Fibroblast of lung (primary cell): ENCODE measurements at places on chromosomes 12 and 14. TPM values are rescaled to one million over a fixed set of nuclear protein-coding genes. Genes with fewer than 3 reads are reported as not detected.

DNA sequence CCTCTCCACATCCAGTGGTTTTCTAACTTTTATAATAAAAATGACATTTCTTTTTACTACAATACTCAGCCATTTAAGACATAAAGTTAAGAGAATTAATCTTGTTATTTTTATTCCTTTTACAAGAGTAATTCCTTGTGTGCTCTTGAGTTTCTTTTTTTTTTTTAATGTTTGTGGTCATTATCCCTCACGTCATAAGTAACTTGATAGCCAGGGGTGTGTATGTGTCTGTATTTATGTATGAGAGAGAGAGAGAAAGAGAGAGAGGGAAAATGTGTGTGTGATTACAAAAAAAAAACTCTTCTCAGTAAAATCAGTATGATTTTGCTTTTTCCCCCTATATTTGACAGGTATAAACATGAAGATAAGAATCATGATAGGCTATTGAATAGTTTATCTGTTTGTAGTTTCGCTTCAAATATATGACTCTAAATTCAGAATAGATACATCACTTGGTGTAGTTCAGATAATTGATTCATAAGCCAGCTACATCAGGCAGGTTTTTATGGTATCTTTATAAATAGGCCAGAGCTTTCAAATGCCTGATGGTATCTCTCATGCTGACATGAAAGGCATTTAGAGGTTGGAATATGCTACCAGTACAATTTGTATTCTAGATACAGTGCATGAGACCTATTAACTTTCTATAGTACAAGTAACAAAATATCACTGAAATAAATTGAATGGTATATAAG is 34.9 kb downstream of the RERGL start:
- DNase-seq, result no peak

- DNase-seq, result peak; percentile 12
Observed at GRCh38 chr12:31117203-31118011, 43.7 kb downstream of the DDX11 start.

DNA sequence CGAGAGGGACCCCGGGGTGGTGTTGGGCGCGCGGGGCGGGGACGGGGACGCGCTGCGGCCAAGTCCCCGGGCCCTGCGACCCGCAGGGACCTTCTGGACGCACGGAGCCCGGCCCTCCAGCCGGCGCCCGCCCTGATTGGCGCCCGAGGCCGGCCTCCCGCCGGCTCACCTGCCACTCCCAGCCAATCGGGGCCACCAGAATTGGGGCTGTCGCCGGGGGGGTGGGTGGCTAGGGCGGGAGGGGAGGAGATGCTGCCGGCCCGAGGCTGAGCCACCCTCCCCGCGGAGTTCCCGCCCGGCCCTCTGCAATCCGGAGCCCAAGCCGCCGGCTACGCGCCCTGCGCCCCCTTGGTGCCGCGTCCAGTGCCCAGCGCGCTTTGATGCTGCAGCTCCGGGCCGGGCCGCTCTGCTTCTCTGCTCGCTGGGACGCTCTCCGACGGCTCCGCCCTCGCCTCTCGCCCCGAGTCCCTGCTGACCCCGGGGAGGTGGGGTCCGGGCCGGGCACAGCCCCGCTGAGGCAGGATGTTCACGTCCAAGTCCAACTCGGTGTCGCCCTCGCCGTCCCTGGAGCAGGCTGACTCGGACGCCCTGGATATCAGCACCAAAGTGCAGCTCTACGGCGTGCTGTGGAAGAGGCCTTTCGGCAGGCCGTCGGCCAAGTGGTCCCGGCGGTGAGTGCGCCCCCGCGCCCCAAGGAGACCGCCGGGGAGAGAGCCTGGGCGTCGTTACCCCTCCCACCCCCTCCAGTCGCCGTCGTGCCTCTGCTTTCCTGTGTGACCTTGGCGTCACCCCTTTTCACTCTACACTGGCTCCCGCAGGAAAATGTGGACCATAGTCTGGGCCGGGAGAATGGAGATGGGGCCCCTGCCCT is at the start of gene PLEKHD1:
Gene PLEKHD1 (plus strand): TSS at position 285 of the 871 bp plus-strand sequence. CDS start 238 bp downstream, at position 523.
- no peak for DNase-seq

ADCY6 gene
- 34.7 and 53.2 TPM in 2 replicates for total RNA-seq

GRCh38 chr12:109999649-109999971 is 380 bp downstream of the ANKRD13A start:
- no peak for DNase-seq

DNA sequence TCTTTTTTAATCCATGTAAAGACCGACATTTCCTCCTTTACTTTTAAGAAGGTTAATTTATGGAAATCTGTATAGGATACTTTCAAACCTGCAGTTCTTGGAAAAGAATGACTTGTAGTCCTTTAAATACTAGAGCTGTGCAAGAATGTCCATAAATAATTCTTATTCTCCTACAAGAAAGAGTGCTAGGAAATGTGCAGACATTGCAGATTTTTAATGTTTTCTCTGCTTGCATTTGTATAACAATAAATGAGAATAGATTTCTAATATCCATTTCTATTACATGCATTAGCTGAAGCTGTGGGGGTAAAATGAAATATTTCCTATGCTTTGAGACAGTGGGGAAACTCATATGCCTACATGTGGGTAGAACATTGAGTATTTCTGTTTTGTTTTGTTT is 607.2 kb upstream of the NOVA1 start:
- DNase-seq, result no peak

GRCh38 chr12:122949405-122949804 is 16.9 kb downstream of the ABCB9 start:
- DNase-seq, result no peak

DNA sequence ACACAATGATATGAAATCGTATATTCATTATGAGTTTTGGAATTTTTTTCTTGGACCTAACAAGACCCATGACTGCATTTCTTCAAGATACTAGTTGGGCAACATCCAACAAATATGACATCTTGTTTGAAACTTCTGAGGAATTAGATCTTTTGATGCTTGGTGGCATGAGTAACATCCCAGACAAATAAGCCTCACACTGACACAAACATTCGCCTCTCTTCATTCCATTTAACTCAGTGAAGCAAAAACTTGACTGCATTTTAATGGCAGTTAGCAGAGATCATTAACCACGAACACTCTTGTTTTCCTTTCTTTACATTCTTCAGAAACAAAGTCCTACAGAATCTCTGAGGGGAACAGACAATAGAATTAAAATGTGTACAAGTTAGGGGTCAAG is 758.3 kb downstream of the C12orf50 start:
- peak; percentile 35 for DNase-seq

GRCh38 chr12:94628819-94629472 is 21.4 kb downstream of the TMCC3 start:
- no peak for DNase-seq

- no peak for DNase-seq
Observed at GRCh38 chr12:6434205-6435140, 10.3 kb upstream of the CD27 start.

KCNMB4 gene
- 0.33 and 0.51 TPM in 2 replicates for total RNA-seq

GRCh38 chr12:99879439-99879838 is 105.3 kb downstream of the ANKS1B start:
- no peak for DNase-seq

ADGRD1 gene
- 7.3 and 13.4 TPM in 2 replicates for total RNA-seq

GRCh38 chr14:92785667-92786426 is 8.3 kb upstream of the GOLGA5 start:
- peak; percentile 81 for DNase-seq

TNFRSF1A gene
- 141 and 157 TPM in 2 replicates for total RNA-seq

- no peak for DNase-seq
Observed at GRCh38 chr12:48340943-48341342, 9.8 kb downstream of the ZNF641 start.

GRCh38 chr12:3233797-3234196 is 156.6 kb downstream of the TSPAN9 start:
- DNase-seq, result no peak

DNA sequence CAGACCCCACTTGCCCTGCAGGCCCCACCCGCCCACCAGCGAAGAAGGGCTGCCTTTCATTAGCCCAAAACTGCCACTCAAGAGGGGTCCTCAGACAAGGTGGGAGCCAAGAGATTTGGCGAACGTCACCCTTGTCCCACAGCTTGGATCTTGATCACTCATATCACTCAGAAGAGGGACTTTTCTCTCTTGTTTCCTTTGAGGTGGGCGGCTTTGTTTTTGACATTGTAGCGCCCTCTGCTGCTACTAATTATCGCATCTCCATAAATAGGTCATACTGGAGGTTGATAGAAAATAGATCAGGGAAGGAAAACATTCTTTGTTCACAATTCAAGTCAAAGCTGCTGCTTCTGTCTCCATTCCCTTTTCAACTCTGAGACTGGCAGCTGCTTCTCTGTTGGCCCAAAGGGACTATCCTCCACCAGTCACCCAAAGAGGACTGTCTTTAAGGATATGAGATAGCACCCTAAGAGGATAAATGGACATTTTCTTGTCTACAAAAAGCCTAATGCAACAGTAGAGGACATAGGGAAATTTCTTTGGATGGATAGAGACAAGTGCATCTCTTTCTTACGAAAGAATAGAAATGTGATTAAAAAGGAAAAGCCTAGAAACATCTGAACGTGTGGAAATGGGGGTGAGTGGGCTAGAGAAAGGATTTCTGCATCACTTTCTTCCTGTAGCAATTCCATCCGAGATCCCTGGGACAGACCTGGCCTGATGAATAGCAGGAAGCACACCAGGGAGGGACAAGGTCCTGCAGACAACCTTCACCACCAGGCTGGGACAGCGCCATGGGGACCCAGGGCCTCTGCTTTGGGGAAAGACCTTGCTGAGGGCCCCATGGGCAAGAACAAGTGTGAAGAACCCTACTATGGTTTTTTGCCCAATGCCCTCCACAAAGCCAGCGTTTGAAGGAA is 115.8 kb downstream of the DAD1 start:
- DNase-seq, result peak; percentile 67

DNA sequence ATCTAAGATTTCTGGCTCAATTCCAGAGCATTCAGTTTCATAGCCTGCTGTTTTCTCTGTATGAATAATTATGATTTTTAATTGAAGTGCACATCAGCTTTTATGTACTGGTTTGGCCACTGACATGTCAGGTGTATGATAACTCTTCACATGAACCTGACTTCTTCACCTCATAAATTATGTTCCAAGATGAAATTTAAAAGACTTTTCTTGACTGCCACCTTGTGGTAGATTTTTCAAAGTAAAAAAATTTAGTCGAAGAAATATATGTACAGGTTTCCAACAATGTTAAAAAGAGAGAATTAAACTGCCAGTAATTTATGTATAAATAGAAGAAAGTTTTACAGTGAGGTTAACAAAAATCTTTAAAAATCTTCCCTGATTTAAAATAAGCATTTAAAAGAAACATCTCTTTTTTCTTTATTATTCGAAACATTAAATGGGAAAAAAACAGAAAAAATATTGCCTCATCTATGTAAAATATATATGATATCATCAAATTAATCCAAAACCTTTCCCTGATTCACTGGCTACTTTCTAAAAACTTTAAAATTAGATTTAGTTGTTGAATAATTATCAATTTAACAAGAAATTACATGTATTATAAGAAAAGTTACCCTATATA is 124.9 kb upstream of the ATXN7L3B start:
- DNase-seq, result peak; percentile 24

- DNase-seq, result peak; percentile 78
Observed at GRCh38 chr12:50637870-50638481, 125.9 kb upstream of the ATF1 start.

DNA sequence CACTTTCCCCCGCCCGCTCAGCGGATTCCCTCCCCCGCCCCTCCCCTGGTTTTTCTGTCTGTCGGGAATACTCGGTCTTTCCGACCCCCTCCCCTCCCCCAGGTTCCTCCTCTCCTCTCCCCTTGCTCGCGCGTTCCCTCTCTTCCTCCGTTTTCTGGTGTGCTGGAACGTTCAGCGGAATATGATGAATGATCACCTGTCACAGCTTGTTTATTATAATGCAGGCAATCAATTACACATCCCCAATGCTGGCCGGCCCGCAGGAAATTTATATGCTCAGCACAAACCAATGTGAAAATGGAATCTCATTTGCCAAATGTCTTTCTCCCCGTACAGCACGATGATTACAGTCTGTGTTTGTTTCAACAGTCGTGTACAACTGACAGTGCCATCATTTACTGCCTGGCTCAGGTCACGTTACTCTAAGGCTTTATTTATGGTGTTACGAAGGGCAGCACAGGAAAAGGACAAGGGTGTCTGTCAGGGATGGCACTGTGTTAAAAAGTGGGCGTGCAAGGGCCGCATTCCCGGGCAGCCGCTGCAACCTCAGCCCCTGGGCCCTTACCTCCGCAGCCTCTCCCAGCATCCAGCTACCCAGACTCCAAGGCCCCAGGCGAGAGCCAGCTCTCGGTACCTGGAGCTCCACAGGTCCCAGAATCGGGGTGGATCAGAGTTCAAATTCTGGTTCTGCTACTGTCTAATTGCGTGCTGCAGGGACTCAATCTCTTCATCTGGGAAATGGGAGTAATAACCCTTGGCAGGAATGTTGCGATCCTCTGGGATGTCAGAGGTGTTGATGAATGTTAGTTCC is 24.7 kb upstream of the MAP1LC3B2 start:
- DNase-seq, result peak; percentile 59

DNA sequence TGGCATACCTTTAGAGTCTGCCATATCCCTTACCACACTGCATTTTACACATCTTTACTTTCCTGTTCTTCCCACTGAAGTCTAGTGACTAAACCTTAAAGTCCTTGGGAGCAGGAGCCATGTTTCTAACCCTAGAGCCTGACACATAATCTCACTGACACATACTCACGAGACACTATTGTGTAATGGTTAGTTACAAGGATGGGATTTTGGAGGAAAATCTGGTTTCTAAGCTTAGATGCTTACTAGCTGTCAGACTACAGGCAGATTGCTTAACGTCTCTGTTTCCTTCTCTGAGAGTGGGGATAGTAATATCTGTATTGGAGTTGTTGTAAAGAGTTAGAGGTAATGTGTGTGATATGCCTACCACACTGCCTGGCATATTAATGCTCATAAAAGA is 6.2 kb upstream of the DYRK4 start:
- no peak for DNase-seq

SNRPF gene
- 11.3 and 14.2 TPM in 2 replicates for total RNA-seq

- DNase-seq, result no peak
Observed at GRCh38 chr12:55925371-55925770, 2.3 kb downstream of the PYM1 start.

PPP1R36 gene
- 1.0 and 1.3 TPM in 2 replicates for total RNA-seq

CCDC38 gene
- total RNA-seq, result not detected in 2 replicates
